Activated naive CD8-positive, alpha-beta T cell treated with anti-CD3 and anti-CD28 coated beads, Interleukin-2, amount 10 ng/mL, durations not matched to agents 7 days and 5 days (primary cell): ENCODE measurements at places on chromosomes 16 and 17. TPM values are rescaled to one million over a fixed set of nuclear protein-coding genes. Genes with fewer than 3 reads are reported as not detected.

GRCh38 chr16:17729820-17730219, 259.1 kb upstream of the XYLT1 start:
- H3K4me1 ChIP-seq, result no peaks in the 10 kb centered on the region
- no peaks in the 10 kb centered on the region for H3K36me3 ChIP-seq
- no peak overlapping the region for H3K4me3 ChIP-seq
- DNase-seq, result no peak
- no peaks in the 10 kb centered on the region for H3K27me3 ChIP-seq

GRCh38 chr16:72247821-72248253, 75.9 kb upstream of the PMFBP1 start:
- no peak for DNase-seq
- no peaks in the 10 kb centered on the region for H3K27me3 ChIP-seq
- H3K4me3 ChIP-seq, result no peak overlapping the region
- no peak overlapping the region for H3K27ac ChIP-seq
- H3K36me3 ChIP-seq, result peaks cover 16% of the 10 kb centered on the region

- H3K4me3 ChIP-seq, result no peak overlapping the region
- H3K27ac ChIP-seq, result no peak overlapping the region
- peaks cover 12% of the 10 kb centered on the region for H3K27me3 ChIP-seq
- no peaks in the 10 kb centered on the region for H3K4me1 ChIP-seq
- no peaks in the 10 kb centered on the region for H3K36me3 ChIP-seq
Observed at GRCh38 chr16:25707982-25708583, 16.3 kb downstream of the HS3ST4 start.

Gene HOXB8
- not detected for total RNA-seq
